Retinal pigment epithelial cell (primary cell): ENCODE measurements at places on chromosomes 5 and 9.

DNA sequence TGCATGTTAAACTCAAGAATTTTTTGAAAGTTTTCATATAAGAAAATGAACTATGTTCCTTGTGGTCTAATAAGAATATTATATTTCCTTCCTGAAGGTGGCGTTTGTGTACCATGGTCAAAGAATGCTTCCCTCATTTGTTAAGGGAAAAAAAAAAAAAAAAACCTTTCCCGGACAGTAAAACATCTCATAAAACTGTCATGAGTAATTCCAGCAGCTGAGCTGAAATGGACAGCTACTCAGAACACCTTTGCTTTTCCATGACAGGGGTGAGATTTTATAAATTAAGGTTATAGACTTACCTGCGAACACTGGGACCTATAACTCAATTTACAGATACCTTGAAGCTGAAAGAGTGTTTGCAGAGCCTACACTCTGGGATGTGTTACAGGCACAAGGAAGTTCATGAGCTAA, 113.2 kb upstream of the RANBP3L start:
- peak; percentile 22 for DNase-seq

DNA sequence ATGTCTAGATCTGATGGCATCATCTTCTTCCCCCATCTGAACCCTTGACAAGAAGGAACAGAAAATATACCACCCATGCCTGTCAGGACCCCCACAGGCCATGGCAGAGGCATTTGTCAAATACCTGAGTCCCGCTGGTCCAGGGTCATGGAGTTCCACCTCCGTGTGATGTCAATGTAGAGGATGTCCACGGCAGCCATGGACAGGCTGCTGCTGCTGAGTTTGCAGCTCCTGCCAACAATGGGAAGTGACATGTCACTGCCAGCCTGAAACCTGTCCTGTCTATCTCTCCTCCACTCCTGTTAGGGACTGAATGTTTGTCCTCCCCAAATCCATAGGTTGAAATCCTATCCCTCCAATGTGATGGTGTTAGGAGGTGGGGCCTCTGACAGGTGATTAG, 208.8 kb downstream of the DAB2IP start:
- no peak for DNase-seq

GRCh38 chr9:134624621-134625181, 16.9 kb upstream of the COL5A1 start:
- DNase-seq: no peak

- DNase-seq: no peak
These were observed 10.1 kb downstream of the LMX1B start for GRCh38 chr9:126623667-126624478.

DNA sequence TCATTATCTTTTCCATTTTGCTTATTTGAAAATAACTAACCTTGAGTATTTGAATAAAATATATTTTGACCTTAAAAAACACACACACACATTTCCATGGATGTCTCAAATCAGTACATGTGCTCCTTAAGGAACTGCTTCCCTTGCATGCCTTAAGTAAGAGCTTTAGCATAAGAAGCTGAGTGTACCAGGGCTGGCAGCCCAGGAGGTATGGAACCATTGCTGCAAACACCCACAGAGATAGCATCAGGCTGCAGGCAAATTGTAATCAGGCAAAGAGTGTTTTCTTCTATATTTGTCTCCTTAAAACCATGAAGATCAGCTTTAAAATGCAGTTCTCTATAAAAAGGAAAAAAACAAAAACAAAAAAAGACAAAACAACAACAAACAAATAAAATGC, 160.6 kb downstream of the PLK2 start:
- no peak for DNase-seq

- DNase-seq: no peak
These were observed 402.3 kb upstream of the ADAMTSL1 start for GRCh38 chr9:18071651-18072060.
